ENCODE measurements at places on chromosomes 7 and 10.

- DNase-seq, result no peak
Observed at GRCh38 chr10:82736305-82736704, 861.3 kb downstream of the NRG3 start.

DNA sequence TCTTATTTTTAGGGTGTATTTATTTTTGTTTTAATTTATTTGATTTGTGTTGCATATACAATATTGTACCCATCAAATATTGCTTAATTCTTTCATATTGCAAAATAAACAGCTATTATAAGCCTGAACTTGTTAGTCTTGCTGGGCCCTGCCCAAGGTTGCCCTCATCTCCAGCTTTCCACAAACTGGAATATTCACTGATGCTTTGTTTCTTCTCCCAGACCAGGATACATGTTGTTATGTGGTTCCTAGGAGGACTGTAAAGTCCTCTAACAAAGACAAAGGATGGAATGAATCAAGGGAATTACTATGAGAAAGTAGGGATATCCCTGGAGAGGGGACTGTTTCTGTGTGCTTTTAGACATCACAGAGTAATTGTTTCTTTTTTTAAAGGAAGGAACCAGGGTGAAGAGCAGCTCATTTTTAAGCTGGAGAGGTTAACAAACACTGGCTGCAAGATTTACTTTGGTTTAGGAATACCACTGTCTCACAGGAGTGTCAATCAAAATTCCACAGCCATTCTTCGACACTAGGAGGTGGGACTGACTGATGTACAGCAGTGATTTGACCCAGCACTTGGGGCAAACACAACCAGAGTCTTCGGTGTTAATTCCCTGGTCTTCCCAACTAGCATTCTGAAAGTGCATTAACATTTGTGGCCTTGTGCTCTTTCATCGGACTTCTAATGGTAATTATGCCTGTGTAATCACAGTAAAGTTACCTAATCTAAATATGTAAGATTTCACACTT is 14.8 kb upstream of the CD36 start:
- DNase-seq, result no peak

DNA sequence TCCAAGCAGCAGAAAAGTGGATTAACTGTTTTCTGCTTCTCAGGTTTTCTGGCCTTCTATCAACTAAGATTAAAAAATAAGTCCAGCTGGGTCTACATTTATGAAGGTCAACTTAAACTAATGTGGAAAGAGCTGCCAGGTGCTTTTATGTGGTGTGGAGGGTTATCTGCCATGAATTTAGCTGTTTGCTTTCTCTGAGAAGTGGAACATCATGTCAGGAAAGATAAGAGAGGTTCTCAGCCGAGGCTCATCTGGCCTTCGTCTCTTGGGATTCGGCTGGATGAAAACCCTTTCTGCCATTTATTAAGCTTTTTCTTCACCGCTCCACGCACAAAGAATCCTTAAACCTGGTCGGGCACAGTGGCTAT is 5.5 kb downstream of the PTPRN2 start:
- DNase-seq, result no peak

- DNase-seq, result no peak
Observed at GRCh38 chr10:4111643-4112042, 326.6 kb upstream of the KLF6 start.

- DNase-seq, result no peak
Observed at GRCh38 chr7:3578399-3578798, 277.3 kb downstream of the SDK1 start.

DNA sequence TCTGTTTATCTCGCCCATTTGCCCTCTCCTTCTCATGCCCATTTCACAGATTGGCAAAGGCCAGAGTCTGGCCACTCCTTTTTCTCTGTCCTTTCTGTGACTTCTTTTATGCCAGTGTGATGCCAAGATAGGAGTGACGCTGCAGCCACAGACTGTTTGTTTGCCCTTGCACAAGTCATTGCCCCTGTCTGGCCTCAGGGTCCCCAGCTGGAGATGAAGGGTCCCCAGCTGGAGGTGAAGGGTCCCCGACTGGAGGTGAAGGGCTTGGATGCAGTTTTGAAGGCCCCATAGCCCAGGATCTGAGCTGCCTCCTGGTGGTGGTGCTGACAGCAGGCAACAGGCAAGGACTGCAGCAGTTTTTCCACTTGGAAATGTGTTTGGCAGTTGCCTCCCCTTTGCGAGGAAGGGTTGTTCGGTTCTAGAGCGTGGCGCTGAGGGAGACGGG is 50.8 kb upstream of the SLC29A3 start:
- DNase-seq, result no peak

- no peak for DNase-seq
Observed at GRCh38 chr7:36128448-36129047, 24.5 kb upstream of the EEPD1 start.

DNA sequence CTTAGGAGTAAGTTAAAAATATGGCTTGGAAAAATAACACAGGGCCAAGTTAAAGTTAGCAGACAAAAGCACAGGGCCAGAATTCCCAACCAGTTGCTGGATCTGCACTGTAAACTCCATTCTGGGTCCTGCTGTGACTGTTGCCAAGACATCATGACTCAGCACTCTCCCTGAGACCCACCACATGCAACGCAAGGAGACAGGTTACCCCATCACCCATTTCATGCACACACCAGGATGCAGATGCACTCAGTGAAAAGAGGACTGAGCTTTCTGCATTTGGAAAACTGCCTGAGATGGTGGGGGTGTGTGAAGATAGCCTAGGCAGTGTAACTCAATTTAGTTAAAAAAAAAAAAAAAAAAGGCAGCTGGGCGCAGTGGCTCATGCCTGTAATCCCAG is 97.6 kb upstream of the ZNF438 start:
- no peak for DNase-seq

DNA sequence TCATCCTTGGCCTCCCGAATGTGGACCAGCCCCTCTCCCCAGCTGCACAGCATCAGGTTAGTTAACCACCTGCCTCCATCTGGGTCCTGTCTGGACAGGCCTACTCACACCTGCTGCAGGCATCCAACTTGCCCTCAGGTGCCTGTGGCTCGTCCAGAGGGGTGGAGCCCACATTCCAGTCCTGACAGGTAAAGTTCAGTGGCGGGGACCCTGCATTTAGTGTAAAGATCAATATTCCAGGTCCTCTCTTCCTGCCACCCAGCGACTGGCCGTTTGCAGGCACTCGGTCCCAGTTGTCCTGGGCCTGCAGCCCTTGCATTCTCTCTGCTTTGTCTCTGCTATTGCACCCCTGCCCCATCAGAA is 15.0 kb downstream of the HTRA1 start:
- DNase-seq, result no peak

GRCh38 chr10:77422491-77423338 is 214.9 kb downstream of the KCNMA1 start:
- DNase-seq, result no peak

DNA sequence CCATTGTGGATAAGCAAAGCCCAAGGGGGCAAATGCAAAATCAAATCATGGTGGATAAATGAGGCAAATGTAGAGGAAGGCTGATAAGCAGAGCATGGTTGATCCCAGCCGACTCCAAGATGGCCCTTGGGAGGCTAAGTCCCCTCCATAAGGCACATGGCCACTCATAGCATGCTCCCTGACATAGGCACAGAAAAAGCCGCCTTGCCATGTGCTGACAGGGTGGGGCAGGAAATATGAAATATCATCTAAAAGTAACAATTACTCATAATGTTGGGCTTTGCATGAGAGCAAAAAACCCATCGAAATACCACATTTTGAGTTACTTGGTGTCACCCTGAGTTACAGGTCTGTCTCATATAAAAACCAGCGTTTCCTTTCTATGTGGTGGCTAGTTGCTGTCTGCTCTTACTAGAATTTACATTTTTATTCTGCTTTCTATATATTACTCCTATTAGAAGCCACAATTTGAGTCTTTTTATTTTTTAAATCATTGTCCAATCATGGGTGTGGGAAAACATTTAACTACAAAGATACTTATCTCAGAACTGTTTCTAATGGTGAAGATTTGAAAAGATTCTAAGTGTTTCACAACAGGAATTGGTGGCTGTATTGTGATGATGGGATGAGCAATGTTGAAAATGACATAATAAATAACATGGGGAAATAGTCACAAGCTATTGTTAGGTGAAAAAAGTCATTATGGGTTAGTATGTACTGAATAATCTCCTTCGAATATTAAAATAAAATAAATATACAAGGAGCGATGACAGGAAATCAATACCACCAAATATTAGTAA is 102.7 kb downstream of the CUBN start:
- DNase-seq, result no peak

GRCh38 chr7:38185395-38186307 is 7.6 kb downstream of the STARD3NL start:
- no peak for DNase-seq

- DNase-seq, result no peak
Observed at GRCh38 chr7:111459757-111460280, 102.5 kb downstream of the IMMP2L start.

DNA sequence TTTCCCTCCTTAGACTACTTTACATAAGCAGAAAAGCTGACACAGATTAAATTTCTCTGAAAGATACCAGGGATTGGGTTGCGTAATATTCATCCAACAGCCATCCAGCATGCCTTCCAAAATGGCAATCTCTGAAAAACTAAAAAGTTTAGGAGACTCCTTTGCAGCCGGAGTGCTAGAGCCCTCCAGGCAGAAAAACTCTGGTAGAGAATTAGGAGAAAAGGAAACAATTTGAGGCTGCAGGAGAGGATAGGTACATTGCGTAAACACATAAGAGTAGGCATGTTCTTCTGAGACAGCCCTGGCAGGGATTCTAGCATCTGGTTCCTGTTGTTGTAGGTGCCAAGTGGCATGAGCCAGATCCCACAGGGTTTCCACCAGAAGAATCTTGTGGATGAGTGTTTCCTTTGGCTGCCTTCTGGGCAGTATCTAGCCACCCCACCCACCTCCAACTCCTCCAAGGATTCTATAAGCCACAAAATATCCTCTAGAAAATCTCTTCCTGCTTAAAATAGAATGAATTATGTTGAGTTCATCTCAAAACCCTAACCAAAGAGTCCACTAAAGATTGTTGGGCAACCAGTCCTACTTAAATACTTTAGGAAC is 402.4 kb downstream of the HGF start:
- no peak for DNase-seq

DNA sequence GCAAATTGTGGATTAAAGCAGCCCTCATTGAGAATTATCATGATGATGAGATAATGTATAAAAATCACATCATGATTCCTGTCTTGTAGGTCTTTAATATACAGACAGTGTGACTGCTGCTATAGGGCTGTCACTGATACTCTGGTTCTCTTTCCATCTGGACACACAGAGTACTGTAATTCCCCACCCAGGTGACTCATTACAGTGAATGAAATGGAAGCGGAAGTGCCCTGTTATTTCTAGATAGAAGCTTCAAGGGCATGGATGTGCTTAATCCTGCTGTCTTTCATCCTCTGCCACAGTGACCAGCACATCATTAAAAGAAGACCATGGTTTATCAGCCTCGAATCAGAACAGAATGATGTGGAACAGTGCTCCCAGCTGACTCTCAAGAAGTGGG is 1234.0 kb downstream of the SORCS3 start:
- no peak for DNase-seq

GRCh38 chr10:52871191-52871843 is 98.7 kb upstream of the MBL2 start:
- no peak for DNase-seq

GRCh38 chr7:94856643-94857042 is 50.8 kb upstream of the PPP1R9A start:
- DNase-seq, result no peak

GRCh38 chr10:21943633-21944265 is 59.8 kb downstream of the DNAJC1 start:
- DNase-seq, result no peak

GRCh38 chr10:92993699-92994272 is 66.8 kb upstream of the CYP26C1 start:
- DNase-seq, result no peak

GRCh38 chr10:71263376-71263775 is 51.0 kb downstream of the UNC5B start:
- DNase-seq, result no peak

DNA sequence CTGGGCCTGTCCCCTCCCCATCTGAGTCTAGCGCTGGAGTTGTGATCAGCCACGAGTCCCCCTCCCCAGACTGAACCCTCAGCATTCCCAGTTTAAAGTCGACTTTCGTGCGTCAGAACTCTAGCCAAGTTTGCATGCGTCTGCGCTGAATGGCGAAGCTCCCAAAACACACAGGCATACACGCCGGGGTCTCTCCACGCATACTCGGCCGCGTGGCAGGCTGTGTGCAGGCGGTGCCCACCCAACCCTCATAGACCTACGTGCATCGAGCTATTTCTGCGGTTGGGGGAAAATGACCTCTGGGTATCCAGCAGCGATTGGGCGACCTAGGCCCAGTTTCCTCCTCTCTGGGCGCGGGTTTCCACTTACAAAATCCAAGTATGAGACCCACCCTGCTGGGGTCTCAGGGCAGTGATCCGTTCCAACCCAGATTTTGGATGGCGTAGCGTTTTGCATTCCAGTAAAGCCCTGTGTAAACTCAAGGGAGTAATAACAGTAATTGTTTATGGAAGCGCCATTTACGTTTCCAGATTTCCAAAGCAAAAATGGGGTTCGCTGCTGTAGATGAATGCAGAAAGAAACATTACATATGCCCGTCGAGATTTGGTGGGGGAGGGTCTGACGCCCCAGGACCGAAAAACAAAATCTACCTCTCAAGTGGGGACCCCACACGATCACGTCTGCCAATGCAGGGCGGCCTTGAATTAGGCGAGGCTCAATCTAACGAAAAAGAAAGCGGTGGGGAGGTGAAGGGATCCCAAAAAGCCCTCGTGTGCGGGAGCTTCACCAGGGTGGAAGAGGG is 2.0 kb upstream of the HMX3 start:
- DNase-seq, result no peak

GRCh38 chr7:55537458-55537990 is 34.8 kb downstream of the VOPP1 start:
- no peak for DNase-seq

DNA sequence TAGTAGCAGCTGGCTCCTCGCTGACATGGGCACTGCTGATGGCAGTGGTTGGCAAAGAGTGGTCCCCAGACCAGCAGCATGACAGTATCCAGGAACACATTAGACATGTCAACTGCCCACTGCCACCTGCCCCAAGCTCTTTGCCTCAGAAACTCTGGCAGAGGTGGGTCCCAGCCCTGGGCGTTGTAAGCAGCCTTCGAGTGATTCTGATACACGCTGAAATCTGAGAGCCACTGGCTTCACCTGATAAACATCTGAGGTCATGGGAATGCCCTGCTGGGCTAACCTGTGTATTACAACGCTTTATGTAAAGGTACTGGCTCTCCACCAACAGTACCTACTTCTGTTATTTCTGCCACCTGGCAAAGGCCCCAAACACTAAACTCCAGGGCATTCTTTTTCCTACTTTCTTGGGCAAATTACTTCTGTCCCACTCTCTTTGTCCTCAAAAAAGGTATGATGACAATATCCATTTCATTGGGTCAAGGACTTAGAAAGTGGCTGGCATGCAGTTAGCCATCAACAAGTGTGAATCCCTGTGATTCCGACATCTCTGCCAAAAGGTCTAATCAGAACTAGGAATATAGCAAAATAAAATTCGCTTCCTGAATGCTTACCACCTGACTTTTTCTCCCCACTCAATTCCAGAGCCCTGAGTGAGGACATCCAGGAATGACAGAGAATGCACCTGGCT is 9.2 kb downstream of the SGMS1 start:
- no peak for DNase-seq

- no peak for DNase-seq
Observed at GRCh38 chr10:61620506-61620905, 42.2 kb upstream of the CABCOCO1 start.

- no peak for DNase-seq
Observed at GRCh38 chr10:11882646-11883375, 59.7 kb downstream of the PROSER2 start.

Measured in esophagus squamous epithelium (tissue), 5 donors.